Peyer's patch (tissue), 4 donors: ENCODE measurements at places on chromosomes 2 and 18.

GRCh38 chr2:191581003-191581402 lies 96.9 kb upstream of the NABP1 start:
- no peak for DNase-seq

GRCh38 chr2:119983108-119983507 lies 29.8 kb upstream of the EPB41L5 start:
- no peak for DNase-seq

- DNase-seq = no peak
Measured at GRCh38 chr2:233451950-233452349, 97.7 kb downstream of the DGKD start.

- DNase-seq = no peak
Measured at GRCh38 chr2:69208023-69208595, 178.9 kb downstream of the GFPT1 start.

- peak; percentile 75 for DNase-seq
Measured at GRCh38 chr2:71742953-71743601, 289.7 kb downstream of the DYSF start.

GRCh38 chr18:76394780-76395476 lies 100.1 kb downstream of the ZNF516 start:
- DNase-seq = peak; percentile 33

- DNase-seq = no peak
Measured at GRCh38 chr2:66101206-66101605, 333.7 kb upstream of the MEIS1 start.

- no peak for DNase-seq
Measured at GRCh38 chr2:171174075-171174474, 13.4 kb upstream of the TLK1 start.

DNA sequence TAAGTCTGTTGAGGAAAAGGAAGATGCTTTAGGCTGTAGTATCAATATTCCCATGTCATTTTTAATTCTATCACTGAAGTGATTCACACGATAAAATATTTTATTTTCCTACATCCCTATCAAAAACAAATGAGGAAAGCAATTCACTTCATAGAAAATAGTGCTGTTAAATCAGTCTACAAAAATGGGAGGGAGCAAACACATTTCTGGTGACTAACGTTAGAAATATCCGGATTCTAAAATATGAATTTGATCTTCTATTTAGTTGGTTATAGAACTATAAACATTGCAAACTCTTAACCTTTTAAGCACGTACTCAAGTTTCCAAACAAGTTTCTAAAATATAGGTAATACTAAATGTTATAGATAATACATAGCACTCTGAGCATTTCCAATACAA lies 20.8 kb downstream of the ATF2 start:
- no peak for DNase-seq

DNA sequence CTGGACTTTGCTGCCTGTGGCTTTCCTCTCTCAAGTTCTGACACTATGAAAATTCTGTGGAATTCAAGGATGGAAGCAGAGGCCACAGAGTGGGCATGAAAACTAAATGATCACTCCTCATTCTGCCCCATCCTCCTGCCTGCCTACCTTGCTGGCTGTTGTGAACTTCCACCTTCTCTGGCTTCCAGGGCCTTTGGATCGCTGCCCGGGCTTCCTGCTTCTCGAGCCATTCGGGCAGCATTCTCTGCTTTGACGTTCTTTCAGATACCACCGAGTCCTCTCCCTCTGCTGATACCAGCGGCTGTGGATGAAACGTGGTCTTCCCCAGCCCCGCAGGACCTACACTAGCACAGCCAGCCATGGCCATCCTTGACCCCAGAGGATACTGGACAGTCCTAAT lies 327.7 kb upstream of the SLC14A2 start:
- DNase-seq = no peak

- no peak for DNase-seq
Measured at GRCh38 chr18:49609256-49610021, 47.6 kb downstream of the LIPG start.
